ENCODE measurements at places on chromosomes 12 and 14.
A peak's percentile ranks its signal among the peaks of the same experiment; 100 is the strongest.

- DNase-seq = no peak
These were observed 86.3 kb downstream of the DCAF5 start for GRCh38 chr14:69066396-69067171.

DNA sequence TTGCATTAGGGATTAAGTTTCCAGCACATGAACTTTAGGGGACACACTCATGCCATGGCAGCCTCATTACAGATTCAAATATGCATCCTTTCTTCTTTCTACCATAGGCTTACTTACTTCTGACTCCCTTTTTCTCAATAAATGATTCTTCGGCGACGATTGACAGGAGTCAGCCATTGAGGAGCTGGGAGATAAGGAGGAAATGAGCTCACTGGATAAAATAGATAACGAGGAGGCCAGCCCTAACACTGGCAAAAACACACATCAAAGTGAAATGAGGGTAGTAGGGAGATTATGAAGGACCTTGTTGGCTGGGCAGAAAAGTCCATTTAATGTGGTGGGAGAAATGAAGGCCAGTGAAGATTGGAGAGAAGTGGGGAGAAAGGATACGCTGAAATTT is 172.2 kb downstream of the SLC41A2 start:
- no peak for DNase-seq

DNA sequence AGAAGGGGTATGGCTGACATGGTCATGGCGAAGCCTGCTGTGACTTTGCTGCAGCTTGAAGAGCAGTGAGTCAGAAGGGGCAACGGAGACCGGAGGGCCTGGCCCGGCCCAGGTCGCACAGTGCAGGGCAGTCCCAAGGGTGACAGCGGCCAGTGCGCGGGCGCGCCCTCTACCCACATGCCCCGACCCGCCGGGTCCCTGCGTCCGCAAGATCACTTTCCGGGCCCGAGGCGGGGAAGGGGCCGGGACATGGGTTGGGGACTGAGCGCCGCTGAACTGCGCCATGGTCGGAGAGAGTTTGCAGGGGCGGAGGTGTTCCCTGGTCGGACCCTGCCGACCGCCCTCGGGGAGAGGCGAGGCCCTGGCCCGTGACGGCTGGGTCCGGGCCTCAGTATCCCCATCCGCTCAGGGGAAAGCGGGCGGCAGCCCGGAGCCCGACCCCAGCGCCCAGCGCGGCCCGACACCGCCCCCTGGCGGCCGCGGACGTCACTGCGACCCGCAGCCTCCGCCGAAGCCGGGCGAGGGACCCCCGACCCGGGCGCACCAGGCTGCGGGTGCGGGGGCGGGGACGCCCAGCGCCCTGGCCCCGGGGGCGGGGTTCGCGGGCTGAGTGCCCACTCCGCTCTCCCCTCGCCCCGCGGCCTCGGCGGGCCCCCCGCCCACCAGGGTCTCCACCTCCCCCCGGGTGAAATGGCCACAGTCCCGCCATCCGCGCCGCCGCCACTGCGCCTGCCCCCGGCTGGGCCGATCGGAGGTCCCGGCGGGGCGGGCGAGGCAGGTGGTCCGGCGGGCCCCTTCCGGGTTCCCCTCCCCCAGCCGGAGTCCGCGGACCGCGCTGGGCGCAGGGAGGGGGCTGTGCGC is 7.2 kb upstream of the ANKRD9 start:
- peak; percentile 62 for DNase-seq

GRCh38 chr14:20515846-20516245 is 10.5 kb downstream of the RNASE10 start:
- DNase-seq = no peak

- peak; percentile 45 for DNase-seq
These were observed 48.5 kb upstream of the CSRP2 start for GRCh38 chr12:76927170-76927784.

DNA sequence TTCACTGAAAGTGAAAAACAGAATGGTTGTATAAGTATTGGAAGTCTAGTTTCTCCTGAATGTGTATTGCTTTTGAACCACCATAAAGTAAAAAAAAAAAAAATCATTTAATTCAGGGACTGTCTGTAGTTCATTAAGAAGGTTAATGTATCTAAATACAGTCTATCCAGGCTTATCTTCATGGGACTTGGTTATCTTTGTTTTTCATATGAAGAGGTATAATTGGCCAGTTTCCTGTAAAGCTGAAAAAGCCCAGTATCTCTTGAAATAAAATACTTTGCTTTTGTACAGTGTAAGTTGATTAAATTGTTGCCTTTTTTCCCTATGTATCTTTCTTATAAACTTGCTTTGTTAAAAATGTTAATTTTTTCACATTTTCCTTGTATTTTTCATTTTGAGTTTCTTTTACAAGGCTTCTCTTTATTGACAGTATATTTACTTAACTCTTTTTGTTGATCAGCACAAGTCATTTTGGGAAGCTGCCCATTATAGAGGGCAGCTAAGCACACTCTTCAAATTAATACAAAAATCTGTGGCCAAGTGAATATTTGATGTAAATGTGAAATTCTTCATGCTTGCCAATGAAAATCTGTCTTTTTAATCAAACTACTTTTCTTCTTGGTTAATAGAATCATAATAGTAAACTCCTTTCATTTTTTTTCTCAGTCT is 156.0 kb downstream of the TMTC3 start:
- no peak for DNase-seq

DNA sequence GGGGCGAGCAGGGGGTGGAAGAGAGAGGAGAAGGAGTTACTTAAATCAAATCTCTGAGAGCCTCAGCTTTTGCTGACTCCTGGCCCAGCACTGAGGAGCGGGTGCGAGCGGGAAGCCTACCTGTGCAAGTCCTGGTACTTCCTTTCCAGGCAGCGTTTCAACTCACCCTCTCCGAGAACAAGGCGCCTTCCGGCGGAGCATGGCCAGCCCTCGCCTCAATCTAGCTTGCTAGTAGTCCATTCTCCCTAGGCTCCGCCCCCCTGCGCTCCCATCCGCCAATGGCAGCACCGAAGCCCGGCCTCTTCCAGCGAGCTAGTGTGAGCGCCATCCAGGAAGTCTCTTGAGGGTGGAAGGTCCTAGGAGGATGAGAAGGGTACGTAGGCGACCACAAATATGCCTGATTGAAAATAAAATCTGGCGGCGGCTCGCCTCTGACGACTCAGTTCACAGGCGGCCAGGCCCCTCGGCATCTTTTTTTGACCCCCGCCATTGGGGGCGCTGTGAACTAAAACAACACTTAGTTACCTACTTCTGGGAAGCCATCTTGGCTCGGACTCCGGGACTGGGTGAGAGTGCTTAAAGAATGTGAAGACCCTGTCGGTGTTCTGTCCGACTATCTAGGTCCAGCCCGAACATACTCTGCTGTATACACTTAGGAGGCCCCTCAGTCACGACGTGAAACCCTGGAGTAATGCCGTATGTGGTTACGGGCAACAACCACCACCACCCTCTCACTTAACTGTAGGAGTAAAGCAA is at the start of gene CHD8:
TSS of gene CHD8 (minus strand) at position 212 of the 756 bp plus-strand sequence. CDS start 24,480 bp downstream, outside the sequence.
- DNase-seq = peak; percentile 100

GRCh38 chr12:67656251-67656650 is 7.7 kb downstream of the DYRK2 start:
- DNase-seq = no peak

- no peak for DNase-seq
These were observed 1761.3 kb upstream of the SEL1L start for GRCh38 chr14:83294941-83295340.

DNA sequence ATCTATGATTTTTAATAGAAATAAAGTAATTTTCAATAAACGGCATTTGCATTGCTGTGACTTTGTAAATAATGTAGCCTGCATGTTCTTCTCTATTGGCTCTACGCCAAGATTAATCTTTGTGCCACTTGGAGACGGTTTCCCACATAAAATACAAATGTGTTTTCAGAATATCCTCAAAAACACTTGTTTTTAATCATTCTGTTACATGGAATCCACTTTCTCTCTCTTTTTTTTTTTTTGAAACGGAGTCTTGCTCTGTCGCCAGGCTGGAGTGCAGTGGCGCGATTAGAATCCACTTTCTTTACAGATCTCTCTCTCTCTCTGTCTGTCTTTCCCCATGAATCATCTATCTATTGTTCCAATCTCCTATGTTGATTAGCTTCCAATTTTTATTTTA is 22.8 kb upstream of the SSPN start:
- DNase-seq = no peak

- no peak for DNase-seq
These were observed 5.1 kb downstream of the MBIP start for GRCh38 chr14:36315159-36315853.

DNA sequence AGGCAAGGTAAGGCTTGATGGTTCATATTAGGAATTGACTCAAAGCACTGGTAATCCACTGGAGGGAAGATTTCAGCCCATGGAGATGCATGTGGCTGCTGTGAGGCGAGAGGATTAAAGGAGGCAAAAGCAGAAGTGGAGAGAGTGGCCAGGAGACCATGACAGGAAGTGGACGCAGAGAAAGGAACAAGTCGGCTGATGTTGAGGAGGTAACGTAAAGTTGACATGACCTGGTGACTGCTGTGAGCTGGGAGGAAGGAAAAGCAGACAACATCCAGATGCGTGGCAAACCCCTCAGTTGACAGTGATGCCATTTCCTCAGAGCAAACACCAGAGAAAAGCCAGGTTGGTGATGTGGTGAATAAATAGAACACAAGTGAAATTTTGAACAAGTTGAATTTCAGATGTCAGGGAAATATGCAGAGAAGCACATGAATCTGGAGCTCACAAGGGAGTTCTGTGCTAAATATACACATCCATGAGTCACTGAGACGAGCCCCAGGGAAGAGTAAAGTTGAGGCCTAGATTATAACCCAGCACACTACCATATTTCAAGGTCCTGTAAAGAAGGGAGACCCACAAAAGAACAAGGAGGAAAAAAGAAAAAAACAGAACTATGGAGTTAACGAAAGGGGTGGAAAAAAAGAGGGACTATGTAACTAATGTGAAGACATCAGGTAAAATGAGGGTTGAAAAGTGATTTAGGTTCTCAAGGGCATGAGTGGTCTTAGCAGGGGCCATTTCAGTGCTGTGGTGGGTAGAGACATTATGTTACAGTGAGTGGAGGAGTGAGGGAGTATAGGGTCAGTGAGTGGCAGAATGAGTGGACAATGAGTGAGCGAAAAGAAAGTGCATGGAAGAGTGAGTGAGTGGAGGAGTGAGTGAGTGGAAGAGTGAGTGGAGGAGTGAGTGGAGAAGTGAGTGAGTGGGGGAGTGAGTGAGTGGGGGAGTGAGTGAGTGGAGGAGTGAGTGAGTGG is 61.6 kb upstream of the GZMB start:
- DNase-seq = no peak

DNA sequence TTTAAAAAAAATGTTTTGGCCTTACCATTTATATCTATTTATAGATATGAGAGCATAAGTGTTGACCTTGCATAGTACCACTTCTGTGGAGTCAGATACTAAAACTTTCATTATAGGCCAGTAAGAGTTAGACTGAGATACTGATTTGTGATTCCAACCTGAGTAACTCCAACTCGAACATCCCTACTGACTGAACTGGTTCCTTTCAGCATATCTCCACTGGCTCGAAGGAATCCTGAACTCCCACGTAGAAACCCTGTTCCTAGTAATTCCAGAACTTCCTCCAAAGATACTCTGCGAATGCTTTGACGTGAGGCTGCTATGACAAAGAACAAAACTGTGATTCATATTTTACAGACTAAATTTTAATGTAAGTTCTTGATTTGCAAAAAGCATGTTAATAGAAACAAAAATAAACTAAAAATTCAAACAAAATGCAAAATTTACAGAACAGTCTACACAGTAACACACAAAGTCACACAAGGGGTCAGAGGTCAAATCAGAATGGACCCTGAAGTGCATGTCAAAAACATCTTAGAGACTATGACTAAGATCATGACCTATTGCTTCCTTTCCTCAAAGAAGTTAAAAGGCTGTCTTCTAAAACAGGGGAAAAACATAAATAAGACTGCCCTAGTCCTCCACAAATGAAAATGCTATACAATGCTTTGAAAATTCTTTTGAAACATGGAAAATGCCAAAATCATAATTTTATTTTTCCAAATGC is 31.5 kb downstream of the HEATR5A start:
- DNase-seq = no peak

DNA sequence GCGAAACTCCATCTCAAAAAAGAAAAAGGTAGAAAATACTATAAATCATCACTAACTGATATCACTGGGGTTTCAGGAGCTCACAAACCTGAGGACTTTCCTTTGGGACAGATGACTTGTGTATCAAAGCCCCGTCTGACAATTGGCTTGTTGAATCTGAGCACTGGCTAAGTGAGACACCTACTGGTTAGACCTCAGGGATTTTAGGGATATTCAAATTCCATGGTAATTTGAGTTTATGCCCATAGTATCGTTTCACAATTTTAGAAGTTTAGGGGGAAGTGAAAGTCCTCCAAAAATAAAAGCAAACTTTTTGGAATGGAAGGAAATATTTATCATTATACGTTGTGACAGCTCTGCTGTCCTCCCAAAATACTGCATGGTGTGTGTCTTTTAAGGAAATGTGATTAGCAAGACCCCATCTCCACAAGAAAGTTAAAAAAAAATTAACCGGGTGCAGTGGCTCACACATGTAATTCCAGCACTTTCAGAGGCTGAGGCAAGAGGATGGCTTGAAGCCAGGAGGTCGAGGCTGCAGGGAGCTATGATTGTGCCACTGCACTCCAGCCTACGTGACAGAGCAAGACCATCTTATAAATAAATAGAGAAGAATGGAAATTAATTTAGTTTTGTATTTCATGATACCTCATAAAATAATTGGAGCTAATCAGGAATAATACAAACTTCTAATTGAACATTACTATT is 49.2 kb downstream of the FBXL14 start:
- no peak for DNase-seq

DNA sequence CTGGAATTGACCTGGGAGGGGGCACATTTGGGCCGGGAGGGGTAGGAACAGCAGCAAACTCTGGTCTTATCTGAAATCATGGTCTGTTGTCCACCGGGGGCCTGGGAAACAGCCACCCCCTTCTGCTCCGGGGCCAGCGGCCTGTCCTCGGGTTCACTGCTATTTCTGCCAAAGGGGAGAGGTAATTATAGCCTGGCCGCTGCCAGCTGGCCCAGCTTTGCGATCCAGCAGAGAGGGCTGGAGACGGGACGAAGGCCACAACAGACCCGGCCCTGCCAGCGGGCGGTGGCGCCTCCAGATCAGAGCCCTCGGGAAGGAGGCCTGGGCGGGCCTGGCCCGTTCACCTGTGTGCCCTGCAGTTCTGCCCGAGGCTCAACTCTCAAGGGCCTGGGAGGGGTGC is at the start of gene C14orf180:
TSS of gene C14orf180 (plus strand) at position 258 of the 400 bp plus-strand sequence. CDS start 6,667 bp downstream, outside the sequence.
- no peak for DNase-seq

DNA sequence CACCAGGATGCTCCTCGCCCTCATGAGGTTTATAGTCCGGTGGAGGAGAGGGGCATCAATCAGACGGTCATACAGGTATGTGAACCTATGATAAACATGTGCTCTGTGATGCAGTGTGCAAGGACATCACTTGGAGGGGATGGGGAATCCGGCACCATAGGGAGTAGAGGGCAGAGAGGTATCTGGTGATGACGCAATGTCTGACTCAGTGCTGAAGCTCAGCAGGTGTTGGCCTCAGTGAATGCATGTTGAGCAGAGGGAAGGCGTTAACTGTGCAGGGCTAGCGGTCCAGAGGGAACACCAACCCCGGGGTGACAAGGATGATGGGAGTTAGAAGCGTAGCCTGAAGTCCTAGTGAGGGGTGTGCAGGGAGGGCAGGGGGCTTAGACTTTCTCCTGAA is 200.9 kb downstream of the TMEM132C start:
- no peak for DNase-seq
